ENCODE measurements at places on chromosomes 16 and 17.

DNA sequence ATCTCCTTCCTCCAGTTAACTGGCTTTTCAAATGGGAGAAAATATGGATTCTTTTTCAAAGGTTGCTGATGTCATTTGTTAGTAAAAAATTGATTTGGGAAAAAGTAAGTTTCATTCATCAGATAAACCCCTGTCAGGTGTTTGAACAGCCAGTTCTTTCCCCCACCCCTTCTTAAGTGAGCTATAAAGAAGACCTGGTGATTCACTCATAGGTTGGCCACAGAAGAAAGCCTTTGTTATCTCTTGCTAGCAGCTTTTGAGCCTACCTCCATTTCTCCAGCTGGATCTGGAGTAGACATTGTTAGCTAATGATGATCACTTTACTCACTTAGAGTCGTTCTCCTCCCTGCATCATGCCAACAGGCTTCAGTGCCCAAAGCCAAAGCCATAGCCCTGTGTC lies 63.0 kb downstream of the NLK start:
- no peak overlapping the region for H3K4me3 ChIP-seq
- H3K4me1 ChIP-seq: no peaks in the 10 kb centered on the region
- H3K36me3 ChIP-seq: peaks cover 3% of the 10 kb centered on the region
- DNase-seq: no peak

GRCh38 chr16:47262938-47263337 lies 119.2 kb upstream of the NETO2 start:
- no peak for DNase-seq
- no peak overlapping the region for H3K4me3 ChIP-seq
- no peaks in the 10 kb centered on the region for H3K27me3 ChIP-seq

DNA sequence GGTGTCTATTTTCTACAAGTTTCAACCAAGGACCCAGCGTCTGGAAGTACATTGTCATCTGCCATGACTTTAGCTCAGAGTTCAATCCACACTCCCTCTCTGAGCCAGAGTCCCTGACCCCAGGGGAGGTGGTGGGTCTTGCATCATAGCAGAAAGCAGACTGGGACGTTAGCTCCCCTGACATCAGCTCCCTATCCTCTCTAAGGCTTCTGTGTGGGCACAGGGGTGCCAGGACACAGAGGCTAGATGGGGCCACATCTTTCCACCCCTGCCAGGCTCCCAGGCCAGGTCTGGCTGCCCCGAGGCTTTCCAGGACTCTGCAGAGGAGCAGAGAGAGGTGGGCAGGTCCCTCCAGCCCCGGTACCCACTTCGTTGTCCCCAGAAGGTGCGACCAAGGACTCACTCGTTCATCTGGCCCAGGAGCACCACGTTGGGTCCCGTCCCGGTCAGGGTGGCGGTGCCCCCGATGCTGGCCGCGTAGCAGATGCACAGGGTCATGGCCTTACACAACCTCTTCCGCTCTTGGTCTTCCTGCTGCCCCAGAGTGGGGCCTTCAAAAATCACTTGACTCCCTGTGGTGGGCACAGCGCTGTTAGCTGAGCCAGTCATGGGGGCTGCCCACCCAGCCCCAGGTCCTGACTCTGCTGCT lies 10.5 kb downstream of the SLC13A5 start:
- no peaks in the 10 kb centered on the region for H3K27me3 ChIP-seq
- peaks cover 4% of the 10 kb centered on the region for H3K4me1 ChIP-seq
- DNase-seq: no peak
- H3K4me3 ChIP-seq: no peak overlapping the region
- no peaks in the 10 kb centered on the region for H3K36me3 ChIP-seq

DNA sequence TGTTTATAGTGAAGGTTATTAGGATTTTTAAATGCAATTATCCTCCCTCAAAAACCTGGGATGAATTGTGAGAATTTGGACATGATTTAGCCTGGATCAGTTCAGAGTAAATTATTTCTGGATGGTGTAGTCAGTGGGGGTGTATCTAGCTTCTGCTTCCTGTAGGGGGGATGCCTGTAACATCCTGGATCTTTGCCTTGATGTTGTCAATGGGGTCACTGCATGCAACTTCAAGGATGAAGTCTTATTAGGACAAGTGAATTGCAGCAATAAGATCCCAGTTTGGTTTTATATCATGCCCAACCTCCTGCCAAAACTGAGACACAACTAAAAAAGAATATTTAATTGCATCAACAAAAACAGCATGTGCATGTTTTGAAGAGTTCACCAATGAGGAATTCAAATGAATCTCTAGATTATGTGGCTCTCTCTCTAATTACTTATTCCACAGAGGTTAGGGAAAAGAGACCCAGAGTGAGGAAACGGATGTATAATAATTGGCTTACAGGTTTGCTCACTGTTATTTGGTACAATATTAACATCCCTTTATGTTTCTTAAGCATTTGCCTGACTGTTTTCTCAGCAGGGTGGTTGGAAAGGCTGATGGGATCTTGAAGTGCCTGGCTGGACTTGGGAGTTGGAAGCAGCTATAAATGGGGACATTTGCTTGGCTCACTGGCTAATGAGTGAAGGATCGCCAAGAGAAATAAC lies 159.8 kb downstream of the HS3ST3B1 start:
- no peak overlapping the region for H3K27ac ChIP-seq
- H3K4me1 ChIP-seq: peaks cover 14% of the 10 kb centered on the region
- no peak overlapping the region for H3K4me3 ChIP-seq
- no peak for DNase-seq
- no peaks in the 10 kb centered on the region for H3K36me3 ChIP-seq

GRCh38 chr17:44297975-44298374 lies 10.4 kb upstream of the RUNDC3A start:
- H3K27me3 ChIP-seq: no peaks in the 10 kb centered on the region
- no peak for DNase-seq
- H3K4me3 ChIP-seq: no peak overlapping the region
- H3K27ac ChIP-seq: no peak overlapping the region
- H3K4me1 ChIP-seq: no peaks in the 10 kb centered on the region

DNA sequence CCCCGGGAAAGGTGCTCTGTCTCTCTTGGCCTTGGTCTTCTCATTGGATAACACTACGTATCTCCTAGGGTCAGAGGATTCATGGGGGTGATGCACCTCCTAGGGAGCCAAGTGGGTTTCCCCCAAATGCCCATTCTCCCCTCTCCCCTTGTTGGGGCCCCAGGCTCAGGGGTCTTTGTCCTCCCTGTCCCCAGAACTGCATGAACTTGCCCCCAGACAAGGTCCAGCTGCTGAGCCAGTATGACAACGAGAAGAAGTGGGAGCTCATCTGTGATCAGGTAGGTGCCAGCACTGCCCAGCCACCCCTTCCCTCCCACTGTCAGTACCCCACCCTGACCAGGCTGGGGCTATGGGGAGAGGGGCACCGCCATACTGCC lies 8.7 kb downstream of the FMNL1 start:
- H3K36me3 ChIP-seq: peaks cover 28% of the 10 kb centered on the region
- no peaks in the 10 kb centered on the region for H3K27me3 ChIP-seq
- DNase-seq: no peak
- peaks cover 88% of the 10 kb centered on the region for H3K4me1 ChIP-seq
- peak overlapping the region; percentile 100 for H3K27ac ChIP-seq
- peak overlapping the region; percentile 100 for H3K4me3 ChIP-seq

- H3K4me3 ChIP-seq: no peak overlapping the region
- DNase-seq: no peak
- no peaks in the 10 kb centered on the region for H3K27me3 ChIP-seq
- no peaks in the 10 kb centered on the region for H3K4me1 ChIP-seq
- peaks cover 30% of the 10 kb centered on the region for H3K36me3 ChIP-seq
These were observed 148.9 kb downstream of the ITFG1 start for GRCh38 chr16:47311738-47312505.

DNA sequence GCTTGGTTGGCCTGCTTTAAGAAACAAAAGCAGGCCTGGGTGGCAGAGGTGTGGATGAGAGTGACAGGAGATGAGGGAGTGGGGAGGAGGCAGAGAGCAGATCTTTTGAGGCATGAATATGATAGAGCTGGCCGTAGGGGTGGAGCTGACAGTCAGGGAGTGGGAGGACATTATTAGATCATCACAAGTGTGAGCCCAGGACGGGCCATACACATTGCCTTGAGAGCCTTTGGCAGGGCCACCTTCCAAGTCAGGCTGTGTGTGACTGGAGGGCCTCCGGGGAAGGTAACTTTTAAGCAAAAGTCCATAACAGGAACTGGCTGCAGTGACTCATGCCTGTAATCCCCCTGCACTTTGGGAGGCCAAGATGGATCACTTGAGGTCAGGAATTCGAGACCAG lies 26.3 kb downstream of the GINS3 start:
- H3K27ac ChIP-seq: no peak overlapping the region
- no peaks in the 10 kb centered on the region for H3K36me3 ChIP-seq
- DNase-seq: no peak
- H3K4me3 ChIP-seq: no peak overlapping the region

GRCh38 chr17:50630524-50631194 lies 4.0 kb upstream of the ABCC3 start:
- no peak overlapping the region for H3K4me3 ChIP-seq
- no peaks in the 10 kb centered on the region for H3K4me1 ChIP-seq
- peaks cover 53% of the 10 kb centered on the region for H3K27me3 ChIP-seq
- peak; percentile 71 for DNase-seq

GRCh38 chr17:48791128-48792032 lies 25.6 kb downstream of the TTLL6 start:
- peaks cover 20% of the 10 kb centered on the region for H3K27me3 ChIP-seq
- no peaks in the 10 kb centered on the region for H3K36me3 ChIP-seq
- peak; percentile 59 for DNase-seq
- H3K27ac ChIP-seq: no peak overlapping the region
- H3K4me3 ChIP-seq: no peak overlapping the region

- H3K27ac ChIP-seq: peak overlapping the region; percentile 62
- no peaks in the 10 kb centered on the region for H3K27me3 ChIP-seq
- DNase-seq: no peak
- H3K4me3 ChIP-seq: no peak overlapping the region
- H3K4me1 ChIP-seq: peaks cover 33% of the 10 kb centered on the region
These were observed 39.0 kb downstream of the ABCC1 start for GRCh38 chr16:15988268-15989013.

- no peak for DNase-seq
- no peaks in the 10 kb centered on the region for H3K27me3 ChIP-seq
- peaks cover 2% of the 10 kb centered on the region for H3K36me3 ChIP-seq
- no peak overlapping the region for H3K27ac ChIP-seq
- H3K4me1 ChIP-seq: peaks cover 30% of the 10 kb centered on the region
These were observed 20.5 kb downstream of the CDIP1 start for GRCh38 chr16:4517812-4518680.

DNA sequence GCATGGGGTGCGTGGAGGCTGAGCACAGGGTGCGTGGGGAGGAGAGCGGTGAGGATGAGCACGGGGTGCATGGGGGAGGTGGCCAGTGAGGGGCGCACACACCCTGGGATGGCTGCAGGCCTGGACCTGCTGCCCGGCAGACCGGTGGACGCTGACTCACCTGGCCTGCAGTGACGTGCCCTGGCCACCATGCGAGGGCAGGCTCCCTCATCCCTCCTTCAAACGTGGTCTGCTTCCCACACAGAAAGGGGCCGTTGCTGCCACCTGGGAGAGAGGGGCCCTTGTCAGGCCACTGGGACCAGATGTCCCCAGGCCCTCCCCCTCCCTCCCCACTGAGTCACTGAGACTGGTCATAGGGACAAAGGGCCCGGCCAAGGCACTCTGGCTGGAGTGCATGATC lies 20.1 kb upstream of the APRT start:
- no peak overlapping the region for H3K4me3 ChIP-seq
- no peaks in the 10 kb centered on the region for H3K4me1 ChIP-seq
- no peaks in the 10 kb centered on the region for H3K36me3 ChIP-seq
- no peaks in the 10 kb centered on the region for H3K27me3 ChIP-seq
- no peak for DNase-seq

GRCh38 chr17:12983991-12984884 lies 33.6 kb downstream of the ELAC2 start:
- no peak overlapping the region for H3K4me3 ChIP-seq
- DNase-seq: no peak
- no peak overlapping the region for H3K27ac ChIP-seq
- H3K27me3 ChIP-seq: peaks cover 6% of the 10 kb centered on the region
- no peaks in the 10 kb centered on the region for H3K4me1 ChIP-seq

GRCh38 chr16:89141884-89142267 lies 29.7 kb upstream of the CDH15 start:
- H3K36me3 ChIP-seq: peaks cover 9% of the 10 kb centered on the region
- H3K4me3 ChIP-seq: no peak overlapping the region
- H3K4me1 ChIP-seq: no peaks in the 10 kb centered on the region
- H3K27ac ChIP-seq: no peak overlapping the region
- H3K27me3 ChIP-seq: no peaks in the 10 kb centered on the region

GRCh38 chr17:35257208-35257659 lies 14.4 kb downstream of the SLFN5 start:
- no peak overlapping the region for H3K4me3 ChIP-seq
- H3K27me3 ChIP-seq: no peaks in the 10 kb centered on the region
- no peak for DNase-seq
- peaks cover 73% of the 10 kb centered on the region for H3K4me1 ChIP-seq
- peak overlapping the region; percentile 59 for H3K27ac ChIP-seq
- H3K36me3 ChIP-seq: peaks cover 30% of the 10 kb centered on the region

GRCh38 chr16:79303959-79304387 lies 296.6 kb downstream of the MAF start:
- H3K36me3 ChIP-seq: no peaks in the 10 kb centered on the region
- no peak overlapping the region for H3K27ac ChIP-seq
- peaks cover 8% of the 10 kb centered on the region for H3K27me3 ChIP-seq
- no peak for DNase-seq

DNA sequence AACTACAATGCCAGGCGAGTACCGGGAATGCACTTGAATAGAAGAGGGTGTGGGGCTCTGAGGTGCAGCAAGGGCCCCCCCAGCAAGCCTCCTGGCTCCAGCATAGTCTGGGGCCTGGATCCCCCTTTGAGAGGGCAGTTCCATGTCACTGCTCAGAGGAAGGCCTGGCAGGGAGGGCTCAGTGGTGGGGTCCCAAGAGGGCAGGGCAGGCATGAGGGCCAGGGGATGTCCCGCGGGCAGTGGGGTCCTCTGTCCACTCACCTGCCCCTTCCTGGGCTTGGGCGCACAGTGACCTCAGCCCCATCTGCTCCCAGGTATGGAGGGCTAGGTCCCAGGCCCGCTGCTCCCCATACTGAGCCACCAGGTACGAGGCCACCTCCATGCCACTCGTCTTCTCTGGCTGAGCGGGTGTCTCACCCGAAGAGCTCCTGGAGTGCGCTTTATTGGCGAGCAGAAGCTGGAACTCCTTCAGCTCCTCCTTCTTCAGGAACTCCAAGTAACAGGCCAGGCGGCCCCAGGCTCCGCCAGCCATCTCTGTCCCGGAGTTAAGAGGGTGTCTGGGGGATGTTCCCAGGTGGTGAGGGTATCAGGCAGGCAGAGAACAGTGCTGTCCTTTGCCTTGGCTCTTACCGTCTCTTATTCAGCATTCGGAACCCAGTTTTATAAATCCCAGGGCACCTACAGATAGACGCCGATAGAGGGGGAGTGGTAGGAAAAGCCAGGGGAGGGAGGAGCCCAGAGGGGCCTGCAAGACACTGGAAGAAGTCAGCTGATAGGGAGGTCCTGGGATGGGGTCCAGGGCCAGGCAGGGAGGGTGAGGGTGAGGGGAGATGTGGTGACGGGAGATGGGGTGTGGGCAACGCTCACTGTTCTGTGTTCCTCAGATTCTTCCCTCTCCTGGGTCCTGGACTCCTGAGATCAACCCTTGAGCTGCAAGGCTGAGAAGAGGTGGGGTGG lies 605 bp downstream of the NLRP1 start:
- peak overlapping the region; percentile 98 for H3K27ac ChIP-seq
- peaks cover 31% of the 10 kb centered on the region for H3K36me3 ChIP-seq
- H3K4me3 ChIP-seq: peak overlapping the region; percentile 94
- no peaks in the 10 kb centered on the region for H3K27me3 ChIP-seq
- DNase-seq: peak; percentile 36
